ENCODE measurements at places on chromosomes 2 and 18.

- no peak for DNase-seq
Observed at GRCh38 chr2:20543469-20544152, 96.7 kb downstream of the RHOB start.

DNA sequence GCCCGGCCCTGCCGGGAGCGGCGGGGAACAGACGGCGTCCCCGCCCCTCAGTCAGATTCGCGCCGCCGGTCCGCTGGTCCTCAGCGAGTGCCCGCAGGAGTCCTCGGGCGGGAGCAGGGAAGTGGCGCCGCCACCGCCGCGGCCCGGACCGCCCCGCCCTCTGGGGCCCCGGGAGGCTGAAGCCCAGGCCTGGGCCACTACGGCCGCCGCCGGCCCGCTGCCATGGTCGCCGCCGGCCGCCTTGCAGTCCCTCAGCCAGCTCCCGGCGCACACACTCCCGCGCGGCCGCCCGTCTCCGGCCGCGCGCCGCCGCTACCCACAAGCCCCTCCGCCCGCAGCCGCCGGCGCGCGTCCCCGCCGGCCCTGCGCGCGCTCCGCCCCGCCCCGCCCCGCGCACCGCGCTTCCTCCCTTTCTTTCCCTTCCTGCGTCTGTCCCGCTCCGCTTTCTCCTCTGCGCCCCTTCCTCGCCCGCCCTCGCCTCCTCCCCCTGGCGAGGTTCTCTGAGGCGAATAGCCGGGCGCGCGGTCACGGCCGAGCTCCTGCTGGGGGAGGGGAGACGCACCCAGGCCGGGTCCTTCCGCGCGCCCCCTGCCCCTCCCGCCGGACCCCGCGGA, at the start of gene ROCK2:
ROCK2 (minus strand) TSS at position 295 of the 614 bp plus-strand sequence. CDS start 500 bp downstream, outside the sequence.
- DNase-seq = peak; percentile 78

- no peak for DNase-seq
Observed at GRCh38 chr18:21741562-21742314, 1.1 kb downstream of the MIB1 start.

GRCh38 chr2:239769554-239770245, 255.4 kb downstream of the NDUFA10 start:
- no peak for DNase-seq

DNA sequence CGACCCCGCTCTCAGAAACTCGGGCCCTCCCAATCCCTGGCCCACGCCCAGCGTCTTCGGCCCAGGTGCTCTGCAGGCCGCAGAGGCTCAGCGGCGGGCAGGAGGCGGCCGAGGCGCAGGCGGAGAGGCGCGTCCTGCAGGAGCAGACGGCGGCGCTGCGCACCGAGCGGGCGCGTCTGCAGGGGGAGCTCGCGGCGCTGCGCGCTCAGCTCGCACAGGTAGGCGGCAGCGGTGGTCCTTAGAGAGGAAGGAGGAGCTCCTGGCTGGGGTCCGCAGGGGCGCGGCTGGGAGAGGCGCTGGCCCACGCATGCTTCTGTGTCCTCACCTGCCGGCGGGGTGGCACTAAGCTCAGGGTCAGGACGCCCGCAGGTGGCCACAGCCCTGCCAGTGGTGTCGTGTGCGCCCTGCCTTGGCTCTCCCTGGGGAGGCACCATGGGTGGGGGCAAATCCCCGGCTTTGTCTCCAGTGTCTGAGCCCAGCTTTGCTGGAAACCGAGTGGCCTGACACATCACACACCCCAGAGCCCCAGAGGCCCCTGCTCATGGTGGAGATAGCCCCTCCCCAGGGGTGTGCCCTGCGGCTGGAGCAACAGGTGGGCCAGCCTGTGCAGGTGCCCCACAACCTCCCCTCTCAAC, 14.9 kb upstream of the SNED1 start:
- peak; percentile 28 for DNase-seq

DNA sequence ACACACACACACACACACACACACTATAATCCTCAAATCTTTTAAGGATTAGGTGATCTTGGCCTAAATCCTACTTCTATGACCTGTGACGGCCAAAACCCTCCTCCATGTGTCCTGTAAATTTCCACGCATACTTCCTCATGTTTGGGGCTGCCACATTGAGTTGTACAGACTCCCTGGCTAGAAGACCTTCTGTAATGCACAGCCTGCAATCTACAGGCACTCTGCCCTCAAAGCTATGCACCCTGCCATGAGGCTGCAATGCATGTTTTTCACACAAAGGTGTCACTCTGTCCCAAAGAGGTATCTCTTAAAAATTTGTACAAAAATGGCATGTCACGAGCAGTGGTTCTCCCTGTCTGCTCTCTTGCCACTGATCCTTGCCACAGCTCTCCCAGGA, 26.4 kb upstream of the B4GALT6 start:
- DNase-seq = no peak

DNA sequence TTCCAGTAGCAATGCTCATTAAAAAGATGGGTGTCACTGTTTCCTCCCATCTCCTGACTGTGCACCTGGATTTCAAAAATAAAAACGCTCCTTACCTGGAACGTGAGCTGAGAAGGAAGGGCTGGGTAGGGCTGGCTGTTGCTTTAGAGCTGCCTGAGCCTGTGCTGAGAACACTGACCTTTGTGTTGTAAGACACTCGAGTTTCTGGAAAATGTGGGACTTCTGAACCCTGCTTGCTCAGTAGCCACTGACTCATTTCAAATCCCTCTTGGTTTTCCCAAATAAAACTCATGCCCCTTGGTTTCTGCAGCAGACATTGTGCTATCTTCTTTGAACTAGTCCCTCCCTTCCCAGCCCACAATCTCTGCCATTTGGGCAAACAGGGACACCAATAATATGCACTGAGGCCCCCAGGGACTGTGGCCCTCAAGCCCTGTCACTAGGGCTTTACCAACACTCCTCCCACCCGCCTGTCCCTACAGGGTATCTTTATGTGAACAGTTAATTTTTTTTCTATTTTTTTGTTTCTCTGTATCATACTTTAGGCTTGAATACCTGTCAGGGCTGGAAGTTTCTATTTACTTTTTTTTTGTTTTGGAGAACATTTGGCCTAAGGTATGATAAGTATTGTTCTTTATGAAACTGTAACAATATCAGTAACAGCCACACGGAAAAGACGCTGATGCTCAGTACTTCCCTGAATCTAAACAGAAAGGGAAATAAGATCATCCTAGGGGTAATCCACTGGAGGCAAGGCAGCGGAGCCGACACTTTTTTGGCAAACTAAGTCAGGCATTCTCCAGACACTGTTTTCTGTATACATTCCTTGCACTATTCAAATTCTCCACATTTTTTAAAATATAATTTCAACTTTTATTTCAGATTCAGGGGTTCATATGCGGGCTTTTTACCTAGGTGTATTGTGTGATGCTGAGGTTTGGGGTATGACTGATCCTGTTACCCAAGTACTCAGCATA, 280.2 kb downstream of the STK39 start:
- no peak for DNase-seq

GRCh38 chr2:203533676-203534591, 1.2 kb downstream of the RAPH1 start:
- DNase-seq = peak; percentile 10

DNA sequence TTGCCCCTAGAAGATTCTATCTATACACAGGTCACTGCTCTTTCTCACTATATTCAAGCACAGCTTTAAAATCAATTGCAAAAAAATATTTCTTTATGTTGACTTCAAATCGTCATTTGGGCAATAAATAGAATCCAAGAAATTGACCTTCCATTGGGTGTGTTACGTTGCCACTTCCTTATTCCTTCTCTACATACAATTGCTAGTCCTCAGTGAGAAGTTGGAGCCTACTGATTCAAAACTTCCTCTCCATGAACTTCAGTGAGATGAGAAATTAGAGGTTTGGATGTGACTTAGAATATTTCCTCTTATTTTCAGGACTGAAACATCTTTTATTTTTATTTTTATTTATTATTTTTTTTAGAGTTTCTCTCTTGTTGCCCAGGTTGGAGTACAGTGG, 40.3 kb downstream of the PMAIP1 start:
- DNase-seq = no peak

- no peak for DNase-seq
Observed at GRCh38 chr18:47750889-47751423, 179.5 kb downstream of the SMAD2 start.

DNA sequence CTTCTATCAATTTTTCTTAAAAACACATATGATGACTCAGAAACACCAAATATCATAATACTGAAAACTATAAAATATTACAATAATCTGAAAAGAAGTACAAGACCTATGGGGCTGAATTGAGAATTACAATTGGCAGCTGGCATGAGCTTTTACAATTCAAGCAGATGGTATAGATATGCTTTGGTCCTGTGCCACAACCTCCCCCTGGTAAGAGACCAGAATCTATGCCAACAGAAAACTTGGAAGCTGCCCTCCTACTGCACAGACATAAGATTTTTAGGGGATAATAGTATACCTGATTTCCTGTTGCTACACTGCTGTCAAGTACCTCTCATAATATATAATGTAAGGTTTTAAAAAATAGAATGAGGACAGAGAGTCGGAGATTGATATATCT, 46.8 kb upstream of the CDH7 start:
- no peak for DNase-seq

DNA sequence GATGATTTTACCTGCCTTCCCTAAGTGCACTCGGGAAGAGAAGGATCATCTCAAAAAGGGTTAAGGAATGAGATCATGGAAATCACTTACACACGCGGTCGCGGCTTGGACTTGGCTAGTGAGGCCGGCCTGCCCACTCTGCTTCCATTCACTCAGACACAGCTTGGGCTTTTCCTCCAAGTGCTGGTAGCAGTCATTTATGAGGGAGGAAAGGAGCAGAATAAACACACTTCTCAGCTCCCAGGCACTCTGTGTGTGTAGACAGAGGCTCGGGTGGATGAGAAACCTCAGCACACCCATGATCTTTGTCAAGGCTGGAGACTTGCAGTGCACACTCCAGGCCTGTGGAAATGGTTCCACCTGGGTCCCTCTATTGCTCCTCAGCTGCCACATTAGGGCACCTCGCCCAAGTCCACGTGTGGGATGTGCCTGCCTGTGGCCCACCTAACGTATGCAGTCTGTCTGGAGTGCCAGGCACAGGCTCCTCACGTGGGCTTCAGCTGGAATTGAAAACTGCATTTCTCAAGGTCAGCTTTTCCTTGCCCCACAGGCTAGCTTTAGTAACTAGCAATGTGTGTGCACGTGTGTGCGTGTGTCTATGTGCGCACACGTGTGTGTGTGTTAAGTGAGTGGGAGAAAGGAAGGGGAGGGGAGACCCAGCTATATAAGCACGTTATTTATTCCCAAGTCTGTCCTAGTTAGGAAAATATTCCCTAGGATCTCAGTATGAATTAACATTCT, 288.4 kb downstream of the SOX11 start:
- no peak for DNase-seq

- DNase-seq = no peak
Observed at GRCh38 chr2:39466311-39466710, 29.2 kb upstream of the MAP4K3 start.

DNA sequence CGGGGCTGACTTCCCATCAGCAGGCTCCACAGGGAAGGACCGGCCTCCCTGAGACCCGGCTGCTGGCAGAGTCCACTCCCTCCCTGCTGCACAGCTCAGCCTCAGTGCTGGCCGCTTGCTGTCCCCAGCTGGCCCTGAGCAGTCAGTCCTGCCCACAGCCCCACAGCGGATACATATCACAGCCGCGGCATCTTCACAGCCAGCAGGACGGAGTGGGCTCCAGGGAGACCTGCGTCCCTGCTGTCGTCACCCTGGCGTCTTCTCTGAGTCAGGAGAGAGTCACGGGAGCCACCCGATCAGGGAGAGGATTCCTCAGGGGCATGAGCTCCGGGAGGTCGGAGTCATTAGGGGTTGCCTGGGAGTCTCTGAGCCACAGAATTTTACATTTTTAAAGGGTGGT, 13.1 kb upstream of the SNTG2 start:
- no peak for DNase-seq

GRCh38 chr2:54459037-54459441, 2.9 kb downstream of the SPTBN1 start:
- peak; percentile 48 for DNase-seq

DNA sequence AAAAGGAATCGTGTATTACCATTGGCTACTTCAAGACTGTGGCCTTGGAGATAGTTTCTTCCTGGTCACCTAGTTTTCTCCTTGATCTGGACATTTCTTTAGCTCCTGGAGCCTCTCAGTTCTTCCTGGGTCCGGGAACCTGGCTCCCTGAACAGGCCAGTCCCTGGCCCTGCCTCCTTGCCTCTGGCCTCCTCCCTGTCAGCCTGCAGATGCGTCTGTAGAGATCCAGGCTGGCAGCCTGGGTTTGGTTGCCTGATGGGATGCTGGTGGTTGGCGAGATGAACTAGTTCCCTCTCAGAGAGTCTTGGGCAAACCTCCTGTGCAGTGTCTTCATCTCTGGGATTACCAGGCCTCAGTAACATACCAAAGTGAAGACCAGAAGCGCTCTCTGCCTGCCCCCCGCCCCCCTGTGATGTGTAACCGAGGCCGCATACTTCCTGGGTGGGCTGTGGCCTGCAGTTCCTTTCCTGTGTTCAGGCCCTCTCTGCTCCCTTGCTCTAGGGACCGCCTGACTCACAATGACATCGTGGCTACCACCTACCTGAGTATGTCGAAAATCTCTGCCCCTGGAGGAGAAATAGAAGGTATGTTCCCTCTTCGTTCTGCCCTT, 85.4 kb downstream of the DYSF start:
- no peak for DNase-seq

GRCh38 chr18:49013291-49013691, 62.5 kb upstream of the SMAD7 start:
- peak; percentile 13 for DNase-seq

All from NCI-H226 (cell line).